ENCODE measurements at places on chromosomes 2 and 18.

- DNase-seq: no peak
These were observed 69.9 kb downstream of the RNF152 start for GRCh38 chr18:61822879-61823278.

- no peak for DNase-seq
These were observed 587.9 kb downstream of the NRXN1 start for GRCh38 chr2:50443868-50444630.

DNA sequence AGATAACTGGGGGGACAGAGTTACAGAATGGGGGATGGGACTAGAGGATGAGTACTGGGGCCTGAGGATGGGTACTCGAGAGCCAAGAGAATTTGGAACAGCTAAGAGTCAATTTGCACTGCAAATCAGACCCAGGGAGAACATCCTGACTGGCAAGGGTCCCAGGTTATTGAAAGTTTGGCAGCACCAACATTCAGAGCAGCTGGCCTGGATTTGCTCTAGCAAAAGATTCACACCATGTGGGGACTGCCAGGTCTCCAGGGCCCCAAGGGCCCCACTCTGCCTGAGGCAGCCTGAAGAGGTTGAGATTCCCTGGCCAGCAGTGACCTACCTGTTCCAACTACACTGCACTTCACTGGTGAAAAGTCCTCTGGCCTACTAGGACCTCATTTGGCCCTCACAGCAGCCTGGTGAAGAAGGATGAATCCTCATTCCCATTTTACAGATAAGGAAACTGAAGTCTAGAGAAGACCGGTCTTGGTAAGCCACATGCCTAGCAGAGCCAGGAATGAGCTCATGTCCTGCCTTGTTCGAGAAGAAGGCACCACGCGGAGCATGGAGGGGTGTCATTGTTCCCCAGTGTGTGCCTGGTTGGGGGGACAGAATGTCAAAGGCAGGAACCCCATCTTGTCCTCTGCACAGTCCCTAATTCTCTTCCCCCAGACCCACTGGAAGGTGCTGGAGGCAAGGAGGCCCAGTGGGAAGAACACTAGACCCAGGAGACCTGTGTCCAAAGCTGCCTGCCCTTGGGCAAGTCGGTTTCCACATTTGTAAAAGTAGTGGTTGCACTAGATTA is 258.6 kb downstream of the TNS1 start:
- no peak for DNase-seq

GRCh38 chr2:218744615-218745014 is 34.0 kb downstream of the TTLL4 start:
- DNase-seq: no peak
